Type B pancreatic cell (in vitro differentiated cells): ENCODE measurements at places on chromosomes 5 and 9.

DNA sequence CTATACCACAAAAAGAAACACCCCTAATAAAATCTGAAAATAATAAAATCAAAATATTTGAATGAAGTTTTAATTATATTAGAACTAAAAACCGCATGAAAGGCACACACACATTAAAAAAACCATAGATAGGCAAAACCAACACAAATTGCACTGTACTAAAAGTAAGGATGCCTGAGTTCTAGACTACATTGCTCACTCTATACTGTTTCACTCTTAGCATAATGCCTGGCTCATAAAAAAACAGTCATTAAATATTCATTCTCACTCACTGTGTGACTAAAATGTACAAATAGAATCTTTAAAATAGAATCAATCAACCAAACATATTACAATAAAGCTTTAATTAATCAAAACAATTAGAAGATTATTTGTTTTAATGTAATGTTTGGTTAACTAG lies 41.7 kb downstream of the CETN3 start:
- DNase-seq, result no peak

GRCh38 chr5:139138109-139138508 lies 60.1 kb downstream of the SIL1 start:
- DNase-seq, result no peak

DNA sequence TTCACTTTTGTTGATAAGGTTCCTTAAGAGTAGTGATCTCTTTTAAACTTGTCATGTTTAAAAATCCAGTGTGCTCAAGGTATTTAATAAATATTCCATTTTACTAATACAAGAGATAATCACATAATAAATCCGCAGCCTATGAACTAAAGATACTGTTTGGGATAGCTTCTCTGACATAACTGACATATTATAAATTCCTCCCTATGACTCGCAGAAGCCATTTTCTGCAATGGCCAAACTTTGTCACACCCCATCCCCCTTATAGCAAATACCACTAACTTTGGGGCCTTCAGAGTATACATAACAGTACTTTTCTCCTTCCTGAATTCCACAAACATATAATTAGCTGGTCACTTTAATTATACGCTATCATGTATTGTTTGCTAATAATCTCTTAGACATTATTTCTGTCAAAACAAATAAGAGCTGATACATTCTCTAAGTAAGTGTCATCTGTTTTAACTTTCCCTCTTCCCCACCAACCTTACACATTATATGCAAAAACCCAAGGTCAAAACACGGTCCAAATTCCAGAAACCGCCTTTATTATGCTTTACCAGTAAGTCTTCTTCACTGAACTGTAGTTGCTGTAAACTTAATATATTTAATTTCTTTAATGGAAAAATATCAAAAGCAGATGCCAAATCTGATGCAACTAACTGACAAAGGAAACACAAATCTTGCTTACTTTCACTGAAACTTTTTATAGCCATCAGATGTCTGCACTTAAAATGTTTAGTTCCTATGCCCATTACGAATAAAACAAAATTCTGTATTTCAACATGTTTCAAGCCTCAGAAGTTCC lies 971 bp downstream of the TMEM267 start:
- DNase-seq, result no peak

DNA sequence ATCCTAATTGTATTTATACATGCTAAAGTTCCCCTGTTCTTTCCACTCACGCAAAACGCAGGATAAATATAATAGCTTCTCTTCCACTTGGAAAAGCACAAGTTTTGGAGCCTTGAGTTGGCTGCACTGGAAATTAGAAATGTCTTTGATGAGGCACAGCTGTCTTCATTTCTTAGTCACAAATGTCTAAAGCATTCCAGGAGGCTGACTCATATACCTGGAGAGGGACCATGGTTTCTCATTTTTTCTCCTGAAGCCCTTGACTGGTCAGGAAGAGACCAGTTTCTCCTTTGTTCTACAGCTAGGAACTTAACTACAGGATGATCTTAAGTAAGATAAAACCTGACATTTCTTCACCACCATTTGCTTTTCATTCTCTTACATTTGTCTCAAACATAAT lies 16.2 kb downstream of the MTX3 start:
- no peak for DNase-seq

- DNase-seq, result peak; percentile 15
These were observed 63.8 kb downstream of the TMOD1 start for GRCh38 chr9:97565262-97565661.

- no peak for DNase-seq
These were observed 861 bp downstream of the ZFYVE16 start for GRCh38 chr5:80408484-80409366.

DNA sequence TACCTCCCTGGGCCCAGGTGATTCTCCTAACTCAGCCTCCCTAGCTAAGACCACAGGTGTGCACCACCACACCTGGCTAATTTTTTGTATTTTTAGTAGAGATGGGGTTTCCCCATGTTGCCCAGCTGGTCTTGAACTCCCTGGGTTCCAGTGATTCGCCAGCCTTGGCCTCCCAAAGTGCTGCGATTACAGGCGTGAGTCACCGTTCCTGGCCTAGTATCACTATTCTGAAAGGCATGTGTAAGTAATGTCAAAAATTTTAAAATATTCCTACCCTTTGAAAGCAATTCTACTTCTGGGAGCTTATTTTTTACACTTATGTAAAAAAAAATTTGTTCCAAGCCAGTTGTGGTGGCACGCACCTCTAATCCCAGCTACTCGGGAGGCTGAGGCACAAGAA lies 27.1 kb upstream of the TLE1 start:
- no peak for DNase-seq

- no peak for DNase-seq
These were observed 636.4 kb downstream of the PRELID2 start for GRCh38 chr5:145198525-145199260.

- no peak for DNase-seq
These were observed 17.9 kb downstream of the PDZD2 start for GRCh38 chr5:31656806-31657205.

DNA sequence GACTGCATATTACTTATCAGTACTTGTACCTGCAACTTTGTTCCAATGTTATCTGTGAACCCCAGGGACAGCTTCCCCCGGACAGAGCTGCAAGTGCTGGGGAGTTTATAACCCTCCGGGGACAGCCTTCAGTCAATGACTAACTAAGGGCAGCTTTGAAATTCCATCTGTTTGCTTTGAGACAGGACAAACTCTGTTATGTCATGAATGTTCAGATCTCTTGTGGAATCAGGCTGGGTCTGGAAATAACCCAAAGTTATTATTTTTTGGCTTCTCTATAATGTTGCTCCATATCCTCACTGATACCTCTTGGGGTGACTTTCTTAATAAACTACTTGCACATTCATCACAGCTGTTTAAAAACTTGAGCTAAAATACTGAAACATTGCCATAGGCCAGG lies 617.5 kb upstream of the TLE4 start:
- no peak for DNase-seq

DNA sequence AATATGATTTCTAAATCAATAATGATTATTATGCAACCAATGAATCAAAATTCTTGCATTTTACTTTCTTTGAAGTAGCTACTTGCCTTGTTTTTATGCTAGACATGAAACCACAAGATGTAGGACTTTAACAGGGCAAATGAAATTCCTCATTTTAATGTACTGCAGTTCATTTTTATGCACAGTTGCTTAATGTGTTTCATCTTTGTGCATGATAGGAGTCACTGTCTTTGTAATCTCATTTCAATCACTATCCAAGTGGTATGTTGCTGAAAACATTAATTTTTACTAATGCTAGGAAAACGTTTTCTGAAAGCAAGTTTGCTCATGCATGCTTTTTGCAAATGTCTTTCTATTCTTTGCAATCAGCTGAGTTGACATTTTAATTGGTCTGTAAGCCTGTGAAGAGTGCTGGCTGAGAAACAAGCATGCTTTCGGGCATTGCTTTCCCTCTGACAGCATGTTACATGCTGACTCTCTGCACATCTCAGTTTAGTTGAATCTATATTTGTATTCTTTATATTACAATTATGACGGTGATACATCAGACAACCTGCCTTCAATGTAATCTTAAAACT lies 535.0 kb upstream of the CDH18 start:
- no peak for DNase-seq

GRCh38 chr9:110148891-110149290 lies 59.1 kb downstream of the C9orf152 start:
- DNase-seq, result no peak

GRCh38 chr9:125332527-125332926 lies 70.9 kb downstream of the GAPVD1 start:
- no peak for DNase-seq

DNA sequence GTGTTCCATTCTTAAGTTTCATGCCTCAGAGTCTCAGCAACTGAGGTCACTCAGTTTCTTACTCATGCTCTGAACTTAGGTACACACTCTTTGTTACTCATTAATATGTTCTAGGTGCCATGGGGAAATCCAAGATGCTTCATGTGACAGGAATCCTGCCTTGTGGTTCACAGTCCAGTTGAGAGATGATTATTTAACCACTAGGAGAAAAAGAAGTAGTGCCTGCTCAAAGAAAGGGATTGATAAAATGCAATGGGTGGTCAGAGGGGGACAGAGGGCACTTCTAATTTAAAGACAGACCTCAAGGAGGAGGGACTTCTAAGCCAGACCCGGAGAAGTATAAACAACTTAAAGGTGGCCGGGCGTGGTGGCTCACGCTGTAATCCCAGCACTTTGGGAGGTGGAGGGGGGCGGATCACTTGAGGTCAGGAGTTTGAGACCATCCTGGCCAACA lies 69.0 kb downstream of the UGCG start:
- no peak for DNase-seq

DNA sequence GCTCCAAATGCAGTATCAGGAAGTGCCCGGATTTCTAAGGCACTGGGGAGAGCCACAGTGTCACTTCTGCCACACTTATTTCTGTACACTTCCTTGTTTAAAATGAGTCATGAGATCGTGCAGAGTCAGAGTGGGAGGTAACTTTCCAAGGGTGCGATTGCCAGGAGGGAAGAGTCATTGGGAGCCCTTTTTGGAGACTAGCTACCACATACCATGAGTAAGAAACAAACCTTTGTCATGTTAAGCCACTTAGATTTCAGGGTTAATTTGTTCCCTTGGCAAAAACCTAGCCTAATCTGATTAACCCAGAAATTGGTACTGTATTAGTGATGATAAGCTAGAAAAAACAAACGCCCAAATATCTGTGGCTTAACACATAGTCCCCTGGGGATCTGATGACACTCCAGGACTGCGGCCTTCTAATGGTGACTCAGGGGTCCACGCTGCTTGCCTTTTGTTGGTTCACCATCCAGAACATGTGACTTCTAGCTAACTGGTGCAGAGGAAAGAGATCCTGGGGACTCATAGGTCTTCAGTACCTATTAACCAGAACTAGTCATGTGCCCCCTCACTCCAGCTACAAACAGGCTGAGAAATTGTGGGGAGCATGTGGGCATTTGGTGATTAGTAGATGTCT lies 48.6 kb upstream of the TLE1 start:
- no peak for DNase-seq
